NCI-H187 treated with DMSO at 0.1 percent for 48 hours (cell line): ENCODE measurements at places on chromosomes 12 and 14.

DNA sequence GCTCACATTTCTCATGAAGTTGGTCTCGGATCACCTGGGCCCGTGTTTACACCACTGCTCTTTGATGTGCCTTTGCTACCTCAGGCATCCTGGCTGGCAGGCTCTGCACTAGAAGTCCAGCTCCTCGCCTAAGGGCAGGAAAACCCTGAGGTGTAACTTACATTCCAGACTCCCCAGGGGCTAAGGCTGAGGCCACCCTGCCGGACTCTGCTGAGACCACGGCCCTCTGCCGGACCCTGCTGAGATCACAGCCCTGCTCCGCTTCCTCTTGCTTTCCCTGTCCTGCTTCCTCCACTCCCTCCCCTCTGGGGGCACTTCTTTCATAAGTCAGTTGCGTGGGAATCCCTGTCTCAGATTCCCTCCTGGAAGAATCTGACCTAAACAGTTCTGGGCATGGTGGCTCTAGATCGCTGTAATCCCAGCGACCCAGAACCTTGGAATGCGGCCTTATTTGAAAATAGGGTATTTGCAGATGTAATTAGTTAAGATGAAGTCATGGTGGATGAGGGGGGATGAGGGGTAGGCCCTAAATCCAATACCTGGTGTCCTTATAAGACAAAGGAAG lies 17.2 kb downstream of the RILPL1 start:
- DNase-seq = no peak

DNA sequence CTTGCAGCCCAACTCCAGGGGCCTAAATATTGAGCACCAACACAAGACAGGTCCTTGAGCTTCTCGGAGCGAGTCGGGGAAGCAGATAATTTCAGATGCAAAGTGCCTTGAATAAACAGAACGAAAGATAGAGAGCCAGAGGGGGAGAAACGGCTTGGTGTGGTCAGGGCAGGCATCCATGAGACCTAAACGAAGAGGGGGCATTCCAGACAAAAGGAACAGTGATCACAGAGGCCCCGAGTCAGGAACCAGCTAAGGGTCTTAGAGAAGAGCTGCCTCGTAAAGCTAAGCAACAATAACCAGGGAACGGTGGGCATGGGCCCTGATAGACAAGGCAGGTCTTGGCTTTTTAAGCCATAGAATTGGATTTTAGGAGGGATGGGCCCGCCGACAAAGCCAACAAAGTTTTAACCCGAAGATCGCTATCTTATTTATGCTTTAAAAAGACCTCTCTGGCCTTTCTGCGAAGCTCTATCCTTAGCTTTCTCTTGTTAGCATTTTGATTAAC lies 421 bp upstream of the ACADS start:
- DNase-seq = no peak

DNA sequence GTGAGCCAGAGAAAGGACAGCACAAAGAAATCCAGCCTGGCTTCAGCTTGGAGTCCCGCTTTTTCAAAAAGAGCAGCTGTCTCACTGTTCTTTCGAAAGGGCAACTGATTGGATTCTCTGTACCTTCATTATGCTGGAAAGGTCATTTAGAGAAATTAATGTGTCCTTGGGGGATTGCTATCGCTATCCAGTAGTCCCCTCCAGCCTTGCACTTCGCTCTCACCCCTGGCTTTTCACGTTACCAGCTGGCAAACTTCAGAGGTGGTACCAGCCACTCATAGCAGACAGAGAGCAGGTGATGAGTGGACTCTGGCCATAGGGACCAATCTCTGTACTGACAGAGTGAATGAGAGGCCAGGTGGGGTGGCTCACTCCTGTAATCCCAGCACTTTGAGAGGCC lies 11.8 kb upstream of the NUAK1 start:
- DNase-seq = no peak

GRCh38 chr12:19402743-19403431 lies 36.4 kb upstream of the AEBP2 start:
- DNase-seq = no peak

DNA sequence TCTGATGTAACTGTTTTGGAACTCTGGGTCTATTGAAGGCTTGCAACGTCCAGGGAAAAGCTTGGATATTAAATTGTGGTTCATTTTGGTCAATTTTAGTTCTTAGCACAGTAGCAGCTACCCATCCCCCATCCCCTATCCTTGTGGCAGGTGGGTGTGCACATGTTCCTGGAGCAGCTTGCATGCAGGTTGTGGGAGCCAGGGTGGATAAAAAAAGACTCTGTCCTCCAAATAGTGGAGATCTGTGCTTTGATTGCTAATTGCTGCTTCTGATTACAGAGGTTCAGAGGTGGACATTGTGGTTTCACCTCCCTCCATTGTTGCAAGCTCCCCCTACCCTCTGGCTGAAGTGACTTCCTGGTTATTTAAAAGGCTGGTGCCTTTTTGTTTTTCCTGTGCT lies 23.1 kb downstream of the ATP23 start:
- no peak for DNase-seq

DNA sequence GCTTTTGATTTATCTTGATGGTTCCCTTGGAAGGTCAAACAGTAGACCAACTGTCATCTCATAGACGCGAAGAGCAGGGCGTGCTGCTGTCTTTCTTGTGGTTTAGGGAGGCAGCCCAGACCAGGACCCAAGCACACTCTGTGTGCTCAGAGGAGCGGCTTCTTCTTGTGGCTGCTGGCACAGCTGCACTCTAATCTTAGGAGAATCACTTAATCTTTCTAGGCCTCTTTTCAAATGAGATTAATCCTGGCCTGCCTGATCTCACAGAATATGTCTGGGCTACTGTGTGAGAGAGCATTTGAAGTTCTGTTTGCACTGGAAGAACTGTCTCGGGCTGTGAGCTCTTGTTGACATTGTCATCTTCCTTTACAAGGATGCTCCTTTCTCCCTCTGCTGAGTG lies 60.0 kb upstream of the TRAF3 start:
- DNase-seq = no peak
